Activated T-cell treated with anti-CD3 and anti-CD28 coated beads for 48 hours (primary cell): ENCODE measurements at places on chromosomes 7 and 10.

- no peak for DNase-seq
These were observed 84.3 kb upstream of the SKAP2 start for GRCh38 chr7:26948617-26949118.

- no peak for DNase-seq
These were observed 357.4 kb downstream of the PLXNA4 start for GRCh38 chr7:132218876-132219275.

DNA sequence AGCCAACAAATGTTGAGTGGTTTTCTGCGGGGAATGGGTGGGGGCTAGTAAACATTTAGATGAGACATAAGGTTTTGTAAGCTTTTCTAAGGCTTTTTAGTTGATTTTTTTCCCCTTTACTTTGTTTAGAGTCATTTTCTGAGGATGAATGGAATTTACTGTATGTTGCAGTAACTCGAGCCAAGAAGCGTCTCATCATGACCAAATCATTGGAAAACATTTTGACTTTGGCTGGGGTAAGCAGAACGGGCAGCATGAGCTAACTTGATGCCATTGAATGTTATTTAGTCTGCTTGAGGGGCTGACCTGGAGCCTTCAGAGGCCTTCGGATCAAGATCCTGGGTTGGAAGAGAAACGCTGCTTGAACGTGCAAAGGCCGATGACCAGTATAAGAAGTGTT lies 37.3 kb downstream of the FBH1 start:
- no peak for DNase-seq

- DNase-seq: no peak
These were observed 29.9 kb upstream of the CC2D2B start for GRCh38 chr10:95877881-95878280.

DNA sequence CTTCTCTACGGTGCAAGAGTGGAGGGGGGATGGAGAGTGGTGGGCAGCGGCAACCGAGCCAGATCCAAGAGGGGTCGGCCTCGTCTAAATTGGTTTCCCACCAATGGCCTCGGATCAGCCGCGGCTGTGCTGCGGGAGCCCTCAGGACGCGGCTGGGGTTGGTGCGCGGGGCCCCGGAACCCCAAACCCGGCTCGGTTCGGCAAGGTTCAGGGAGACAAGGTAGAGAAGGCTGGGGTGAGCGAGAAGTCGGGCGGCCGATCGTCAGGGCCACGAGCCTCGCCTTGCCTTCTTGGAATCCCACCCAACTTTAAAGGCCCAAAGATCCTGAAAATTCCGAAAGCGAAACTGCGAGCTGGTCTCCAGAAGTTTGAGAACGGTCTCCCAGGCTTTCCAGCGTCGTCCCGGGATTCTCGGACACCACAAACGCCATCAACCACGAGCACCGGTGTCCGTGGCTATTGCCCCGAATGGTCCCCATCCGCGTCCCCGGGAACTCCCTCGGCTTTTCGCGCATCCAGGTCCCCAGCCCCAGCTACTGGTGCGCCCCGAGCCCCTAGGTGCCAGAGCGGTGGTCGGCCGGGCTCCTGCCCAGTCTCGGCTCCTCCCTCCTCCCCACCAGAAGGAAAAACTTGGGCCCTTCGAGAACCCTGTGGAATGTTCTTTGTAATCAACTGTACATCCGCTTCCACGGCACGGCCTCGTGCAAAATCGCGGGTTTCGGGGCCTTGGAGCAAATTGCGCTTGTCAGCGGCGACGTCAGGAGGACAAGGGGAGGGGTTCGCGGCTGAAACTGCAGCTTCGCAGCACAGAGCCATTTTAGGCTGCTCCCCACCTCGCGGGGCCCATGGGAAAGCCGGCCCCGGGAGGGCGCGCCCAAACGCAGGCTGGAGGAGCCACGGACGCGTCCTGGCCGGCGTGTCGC lies 3.2 kb downstream of the SFMBT2 start:
- peak; percentile 33 for DNase-seq

DNA sequence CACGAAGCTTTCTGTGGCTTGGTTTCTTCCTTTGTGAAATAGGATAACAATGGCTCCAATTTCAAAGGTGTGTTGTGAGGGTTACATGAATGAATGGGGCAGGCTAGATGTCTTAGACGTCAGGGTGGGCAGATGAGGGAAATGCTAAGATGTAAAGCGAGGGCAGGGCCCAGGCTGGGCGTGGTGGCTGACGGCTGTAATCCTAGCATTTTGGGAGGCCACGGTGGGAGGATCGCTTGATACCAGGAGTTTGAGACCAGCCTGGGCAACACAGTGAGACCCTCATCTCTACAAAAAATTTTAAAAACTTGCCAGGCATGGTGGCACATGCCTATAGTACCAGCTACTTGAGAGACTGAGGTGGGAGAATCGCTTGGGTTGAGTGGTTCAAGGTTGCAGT lies 607.7 kb upstream of the FOXK1 start:
- no peak for DNase-seq

DNA sequence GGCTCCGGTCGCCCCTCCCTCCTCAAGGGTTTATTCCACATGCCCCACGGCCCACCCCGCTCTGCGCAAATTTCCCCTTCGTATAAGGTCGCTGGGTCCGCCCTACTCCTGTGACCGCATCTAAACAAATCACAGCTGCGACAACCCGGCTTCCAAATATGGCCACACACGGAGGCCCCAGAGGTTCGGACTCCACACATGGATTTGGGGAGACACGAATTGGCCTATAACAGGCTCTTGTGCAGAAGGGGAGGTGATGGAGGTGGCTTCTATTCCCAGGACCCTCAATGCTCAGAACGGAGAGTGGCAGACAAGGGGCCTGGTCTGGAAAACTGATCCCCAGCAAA lies 90.1 kb downstream of the FOXL3 start:
- no peak for DNase-seq

GRCh38 chr10:132101529-132101928 lies 35.8 kb downstream of the JAKMIP3 start:
- DNase-seq: no peak

GRCh38 chr7:2217716-2218443 lies 14.9 kb downstream of the MAD1L1 start:
- no peak for DNase-seq

- DNase-seq: no peak
These were observed 5.0 kb upstream of the FAM20C start for GRCh38 chr7:187227-187927.

- no peak for DNase-seq
These were observed 35.5 kb downstream of the ADGRA1 start for GRCh38 chr10:133123050-133123745.

DNA sequence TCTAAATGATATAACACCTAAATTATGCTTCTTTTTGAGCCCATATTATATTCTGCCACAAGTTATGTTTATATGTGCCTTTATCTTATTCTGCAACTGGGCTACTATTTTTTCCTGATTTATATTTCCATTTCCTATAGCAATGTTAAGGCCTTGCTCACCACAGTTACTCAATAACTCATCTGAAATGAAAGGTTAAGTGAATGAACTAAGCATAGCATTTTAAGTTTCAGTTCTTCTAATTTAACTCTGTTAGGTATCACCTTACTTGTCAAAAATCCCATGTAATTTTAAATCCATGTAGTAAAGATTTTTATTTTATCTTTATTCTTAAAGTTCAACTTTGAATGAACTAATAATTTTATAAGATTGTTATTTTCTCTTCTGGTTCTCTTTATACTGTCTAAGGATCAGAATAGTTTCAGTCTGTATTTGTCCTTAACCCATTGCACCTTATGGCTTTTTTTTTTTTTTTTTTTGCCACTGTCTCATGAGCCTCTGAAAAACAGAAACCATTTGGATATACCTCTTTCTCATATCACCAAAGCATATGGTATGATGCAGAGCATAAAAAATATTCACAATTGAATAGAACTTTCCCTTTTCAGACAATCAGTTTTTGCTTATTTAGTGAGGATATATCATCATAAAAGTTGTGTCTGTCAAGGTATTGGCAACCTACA lies 301.8 kb upstream of the ZWINT start:
- no peak for DNase-seq

GRCh38 chr10:4474829-4475228 lies 351.2 kb upstream of the AKR1E2 start:
- no peak for DNase-seq
